ENCODE measurements at places on chromosomes 7 and 10.

- DNase-seq = no peak
These were observed 61.1 kb downstream of the SORBS1 start for GRCh38 chr10:95500097-95500496.

DNA sequence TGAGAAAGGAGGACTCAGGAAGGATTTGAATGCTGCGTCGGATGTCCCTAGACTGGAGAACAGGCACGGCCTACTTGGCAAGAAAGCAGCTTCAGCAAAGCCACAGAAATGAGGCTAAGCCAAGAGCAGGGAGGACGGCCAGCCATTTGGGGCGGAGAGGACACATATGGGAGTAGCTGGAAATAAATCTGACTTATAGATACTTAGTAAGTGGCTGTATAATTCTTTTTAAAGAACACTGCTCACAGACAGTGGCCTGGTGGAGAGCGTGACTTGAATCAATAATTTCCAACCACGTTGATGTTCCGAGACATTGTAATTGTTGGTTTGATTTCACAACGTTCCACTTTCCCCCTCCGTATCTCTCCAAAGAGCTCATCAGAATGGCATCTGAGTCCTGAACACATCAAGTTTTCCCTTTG lies 67.7 kb upstream of the JCAD start:
- no peak for DNase-seq

- DNase-seq = no peak
These were observed 97.0 kb downstream of the CDH23 start for GRCh38 chr10:71493741-71494140.

GRCh38 chr10:77496941-77497420 lies 140.6 kb downstream of the KCNMA1 start:
- DNase-seq = no peak

- no peak for DNase-seq
These were observed 3.2 kb upstream of the NFKB2 start for GRCh38 chr10:102392306-102392705.

- DNase-seq = no peak
These were observed 8.5 kb upstream of the PAX2 start for GRCh38 chr10:100736809-100737354.

GRCh38 chr7:27606270-27607209 lies 56.1 kb downstream of the HIBADH start:
- DNase-seq = no peak

GRCh38 chr10:88066319-88066718 lies 202.9 kb downstream of the PTEN start:
- no peak for DNase-seq

DNA sequence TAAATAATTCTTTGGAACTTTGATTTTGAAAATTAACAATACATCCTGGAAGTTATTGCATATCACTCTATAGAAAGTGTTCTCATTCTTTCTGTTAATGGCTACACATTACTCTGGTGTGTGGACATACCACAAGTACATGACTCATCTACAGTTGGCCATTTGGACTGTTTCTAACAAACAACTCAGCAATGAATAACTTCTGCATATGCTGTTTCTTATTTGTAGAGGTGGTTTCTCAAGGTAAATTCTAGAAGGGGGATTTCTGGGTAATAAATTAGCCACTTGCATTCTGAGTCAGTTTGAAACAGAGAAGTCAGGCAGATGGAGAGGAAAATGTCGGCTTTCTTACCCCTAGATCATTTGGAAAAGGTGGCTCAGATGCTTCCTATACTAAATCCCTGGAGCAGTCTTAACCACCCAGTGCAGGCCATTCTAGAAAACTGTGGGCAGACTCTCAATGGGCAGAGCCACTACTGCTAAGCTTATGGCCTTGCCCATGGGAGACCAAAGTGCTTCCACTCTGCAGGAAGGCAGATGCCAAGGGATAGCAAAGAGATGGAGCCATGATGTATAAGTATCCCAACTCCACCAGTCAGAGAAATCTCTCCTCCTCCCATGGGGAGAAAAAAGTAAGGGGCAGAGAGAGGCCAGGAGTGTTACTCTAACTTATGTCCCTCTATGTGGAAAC lies 194.0 kb upstream of the PLPP4 start:
- no peak for DNase-seq

GRCh38 chr7:26726051-26726450 lies 138.3 kb downstream of the SKAP2 start:
- DNase-seq = no peak
